ENCODE measurements at places on chromosomes 7 and 10. TPM values are rescaled to one million over a fixed set of nuclear protein-coding genes. Genes with fewer than 3 reads are reported as not detected.

MCM10 gene
- polyA plus RNA-seq = 5.2 TPM

STOX1 gene
- polyA plus RNA-seq = 3.4 TPM

GRM3 gene
- polyA plus RNA-seq = not detected

DKK1 gene
- 0.53 TPM for polyA plus RNA-seq

FASTK gene
- polyA plus RNA-seq = 54.5 TPM

NKX2-3 gene
- polyA plus RNA-seq = 1.4 TPM

KNDC1 gene
- polyA plus RNA-seq = 5.3 TPM

SLC35G1 gene
- 6.1 TPM for polyA plus RNA-seq

Measured in muscle of arm (tissue), 14 donors.